ENCODE measurements at places on chromosomes 1 and 21.

DNA sequence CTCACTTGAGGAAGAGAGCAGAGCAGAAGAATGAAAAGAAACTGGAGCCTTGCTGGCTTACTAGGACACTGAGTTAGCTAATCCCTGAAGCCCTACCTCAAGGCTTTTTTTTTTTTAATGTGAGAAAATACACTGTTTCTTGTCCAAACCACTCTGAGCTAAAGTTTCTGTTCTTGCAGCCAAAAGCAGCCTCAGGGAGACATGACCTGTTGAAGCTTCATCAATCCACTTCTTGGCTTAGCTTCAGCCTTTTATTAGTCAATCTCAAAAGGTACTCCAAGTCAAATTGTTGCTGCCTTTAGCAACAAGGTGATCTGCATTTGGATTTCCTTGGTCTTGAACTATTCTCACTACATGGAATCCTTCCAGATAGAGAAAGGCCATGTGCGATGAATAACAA is 33.7 kb downstream of the CCDC185 start:
- DNase-seq, result no peak

GRCh38 chr1:150791585-150791984 is 16.5 kb downstream of the CTSK start:
- DNase-seq, result no peak

GRCh38 chr1:69920426-69920825 is 285.0 kb downstream of the LRRC40 start:
- DNase-seq, result no peak

DNA sequence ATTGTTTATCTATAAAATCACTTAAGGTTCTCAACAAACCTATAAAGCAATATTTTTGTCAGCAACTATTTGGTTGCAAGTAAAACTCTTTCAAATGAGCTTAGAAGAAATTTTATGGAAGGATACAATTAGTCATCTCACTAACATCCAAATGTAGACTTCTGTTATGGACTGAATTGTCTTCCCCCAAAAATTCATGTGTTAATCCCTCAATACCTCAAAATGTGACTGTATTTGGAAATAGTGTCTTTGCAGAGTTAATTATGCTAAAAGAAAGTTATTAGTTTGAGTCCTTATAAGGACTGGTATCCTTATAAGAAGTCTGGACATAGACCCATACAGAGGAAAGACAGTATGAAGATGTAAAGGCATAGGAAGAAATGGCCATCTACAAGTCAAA is 357.8 kb upstream of the PRMT6 start:
- no peak for DNase-seq

GRCh38 chr1:94851571-94851970 is 31.4 kb downstream of the SLC44A3 start:
- DNase-seq, result no peak

- DNase-seq, result no peak
Observed at GRCh38 chr21:36499578-36500471, 19.9 kb upstream of the CLDN14 start.

- DNase-seq, result no peak
Observed at GRCh38 chr1:223639331-223639749, 26.2 kb downstream of the CAPN8 start.

DNA sequence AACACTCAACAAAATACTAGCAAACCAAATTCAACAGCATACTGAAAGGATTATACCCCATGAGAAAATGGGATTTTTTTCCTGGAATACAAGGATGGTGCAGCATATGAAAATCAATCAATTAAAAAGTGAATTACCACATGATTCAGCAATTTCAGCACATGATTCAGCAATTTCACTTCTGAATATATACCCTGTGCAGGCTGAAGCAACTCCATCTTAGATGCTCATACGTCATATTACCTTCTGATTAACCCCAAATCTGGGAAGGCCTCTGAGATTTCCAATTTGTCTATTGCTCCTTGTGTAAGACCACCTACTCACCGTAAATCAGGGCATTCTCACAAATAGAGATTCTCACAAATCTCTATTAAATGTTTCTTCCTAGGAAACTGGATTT is 43.8 kb upstream of the ERO1B start:
- no peak for DNase-seq

- no peak for DNase-seq
Observed at GRCh38 chr1:59198564-59198963, 98.3 kb upstream of the FGGY start.

GRCh38 chr1:233143241-233143640 is 152.3 kb downstream of the PCNX2 start:
- DNase-seq, result no peak

DNA sequence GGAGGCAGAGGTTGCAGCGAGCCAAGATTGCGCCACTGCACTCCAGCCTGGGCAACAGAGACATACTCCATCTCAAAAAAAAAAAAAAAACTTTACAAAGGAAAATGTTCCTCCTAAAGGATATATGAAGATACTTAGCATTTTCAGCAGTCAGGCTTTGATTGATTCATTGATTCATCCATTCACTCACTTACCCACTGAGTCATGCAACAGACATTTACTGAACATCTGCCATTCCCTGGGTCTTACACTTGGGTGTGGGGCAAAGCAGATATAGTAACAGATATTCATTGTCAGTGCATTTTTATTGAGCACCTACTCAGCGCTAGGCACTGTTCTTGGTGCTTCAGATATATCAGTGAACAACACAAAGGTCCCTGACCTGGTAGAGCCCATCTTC is 5.6 kb upstream of the LACTBL1 start:
- DNase-seq, result no peak

DNA sequence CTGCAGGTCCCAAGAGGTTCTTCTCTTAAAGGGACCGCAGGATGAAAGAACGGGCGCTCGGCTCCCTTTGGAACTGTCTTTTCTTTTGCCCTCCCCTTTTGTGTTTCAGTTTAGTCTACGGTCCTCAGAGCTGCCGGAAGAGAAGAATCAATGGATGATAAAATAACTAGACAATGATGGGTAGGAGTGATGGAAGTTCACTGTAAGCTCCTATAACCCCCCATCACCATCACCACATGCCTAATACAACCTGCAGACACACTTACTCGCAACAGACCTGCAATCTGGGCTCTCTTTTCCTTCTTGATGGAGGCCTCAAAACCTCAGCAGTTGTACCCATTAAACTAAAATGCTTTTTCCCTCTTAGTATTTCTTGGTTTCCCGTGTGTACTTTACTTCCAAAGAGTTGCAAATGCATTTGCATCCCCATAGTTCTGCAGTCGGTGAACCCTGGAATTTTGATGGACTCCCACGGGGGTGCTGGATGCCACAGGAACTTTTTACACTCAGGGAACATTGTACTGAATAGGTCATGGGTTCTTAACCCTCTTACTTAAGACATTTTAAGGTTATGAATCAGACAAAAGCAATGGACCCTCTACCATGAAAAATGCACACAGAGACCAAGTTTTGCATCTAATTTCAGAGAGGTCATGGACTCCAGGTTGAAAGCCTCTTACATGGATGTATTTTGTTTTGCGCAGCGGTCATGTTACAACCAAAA is 633 bp upstream of the RFX5 start:
- no peak for DNase-seq

DNA sequence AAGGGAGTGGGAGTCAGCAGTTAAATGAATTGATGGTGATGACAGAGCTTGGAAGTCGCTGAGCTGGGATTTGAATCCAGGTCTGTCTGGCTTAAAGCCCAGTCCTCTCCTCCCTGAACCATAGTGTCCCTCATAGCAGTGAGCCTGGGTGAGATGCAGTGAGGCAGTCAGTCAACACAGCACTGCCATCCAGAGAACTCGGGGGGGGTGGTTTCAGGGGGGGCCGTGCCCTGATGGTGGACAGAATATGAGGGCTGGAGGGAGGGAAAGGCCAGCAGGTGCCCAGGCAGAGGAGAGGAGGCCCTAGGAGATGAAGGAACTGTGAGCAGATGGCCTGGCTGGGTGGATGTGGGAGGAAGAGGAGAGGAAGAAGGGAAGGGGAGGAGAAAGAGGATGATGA is 405.6 kb downstream of the PTPRU start:
- no peak for DNase-seq

DNA sequence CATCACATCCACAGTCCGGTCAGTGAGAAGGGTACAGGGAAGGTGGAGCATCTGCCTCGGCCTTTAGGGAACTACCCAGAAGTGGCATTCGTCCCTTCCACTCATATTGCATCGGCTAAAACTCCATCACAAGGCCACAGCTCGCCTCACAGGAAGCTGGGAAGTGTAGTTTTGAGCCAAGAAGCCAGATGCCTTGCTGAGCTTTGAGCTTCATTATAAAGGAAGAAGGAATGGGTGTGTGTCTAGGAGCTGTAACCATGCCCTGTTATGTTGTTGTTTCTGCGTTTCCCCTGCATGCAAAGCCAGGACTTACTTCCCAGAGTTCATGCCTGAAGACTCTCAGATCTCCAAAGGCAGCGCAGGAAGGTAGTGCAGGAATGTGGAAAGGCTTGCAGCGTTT is 61.1 kb downstream of the OPTC start:
- no peak for DNase-seq
